Colonic mucosa (tissue), 4 donors: ENCODE measurements at places on chromosomes 16 and 17. TPM values are rescaled to one million over a fixed set of nuclear protein-coding genes. Genes with fewer than 3 reads are reported as not detected.
A peak's percentile ranks its signal among the peaks of the same experiment; 100 is the strongest.

- DNase-seq = no peak
These were observed 161.0 kb downstream of the FTO start for GRCh38 chr16:53864819-53865493.

DNA sequence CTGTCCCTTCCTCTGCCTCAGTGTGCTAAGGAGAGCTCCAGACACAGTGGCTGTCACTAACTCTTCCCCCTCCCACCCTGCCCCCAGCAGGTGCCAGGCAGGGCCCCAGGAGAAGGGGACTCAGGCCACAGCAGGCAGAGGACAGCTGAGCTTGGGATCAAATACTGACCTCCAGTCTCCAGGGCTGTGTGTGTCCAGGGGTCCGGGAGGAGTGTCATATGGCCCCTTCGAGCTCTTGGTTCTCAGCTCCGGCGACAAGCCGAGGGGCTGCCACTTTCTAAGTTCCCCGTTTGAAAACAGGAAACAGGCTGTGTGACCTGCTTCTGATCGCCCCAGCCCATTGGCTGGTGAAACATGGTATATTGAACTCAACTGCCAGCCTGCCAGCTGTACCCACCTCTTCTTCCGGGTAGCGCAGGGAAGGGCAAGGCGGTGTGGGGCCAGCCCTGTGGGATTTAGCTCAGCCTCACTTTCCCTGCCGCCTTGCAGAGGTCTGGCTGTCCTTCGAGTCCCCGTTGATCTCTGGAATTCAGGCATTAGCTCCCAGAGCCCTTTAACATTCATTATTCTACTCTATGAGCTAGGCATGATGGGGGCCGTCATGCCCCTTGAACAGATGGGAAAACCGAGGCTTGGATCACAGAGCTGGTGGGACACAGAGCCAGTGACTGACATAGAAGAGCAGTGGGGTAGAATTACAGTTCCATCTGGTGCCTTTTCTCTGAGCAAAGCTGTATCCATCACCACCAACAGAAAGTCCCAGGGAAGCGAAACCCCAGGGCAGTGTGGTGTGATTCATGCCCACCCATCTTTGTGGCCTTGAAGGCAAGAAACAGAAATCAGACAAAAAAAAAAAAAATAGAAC lies at the start of gene SNX20:
SNX20 (minus strand) TSS at position 292 of the 865 bp plus-strand sequence. CDS start 3,786 bp downstream, outside the sequence.
- peak; percentile 46 for DNase-seq

DNA sequence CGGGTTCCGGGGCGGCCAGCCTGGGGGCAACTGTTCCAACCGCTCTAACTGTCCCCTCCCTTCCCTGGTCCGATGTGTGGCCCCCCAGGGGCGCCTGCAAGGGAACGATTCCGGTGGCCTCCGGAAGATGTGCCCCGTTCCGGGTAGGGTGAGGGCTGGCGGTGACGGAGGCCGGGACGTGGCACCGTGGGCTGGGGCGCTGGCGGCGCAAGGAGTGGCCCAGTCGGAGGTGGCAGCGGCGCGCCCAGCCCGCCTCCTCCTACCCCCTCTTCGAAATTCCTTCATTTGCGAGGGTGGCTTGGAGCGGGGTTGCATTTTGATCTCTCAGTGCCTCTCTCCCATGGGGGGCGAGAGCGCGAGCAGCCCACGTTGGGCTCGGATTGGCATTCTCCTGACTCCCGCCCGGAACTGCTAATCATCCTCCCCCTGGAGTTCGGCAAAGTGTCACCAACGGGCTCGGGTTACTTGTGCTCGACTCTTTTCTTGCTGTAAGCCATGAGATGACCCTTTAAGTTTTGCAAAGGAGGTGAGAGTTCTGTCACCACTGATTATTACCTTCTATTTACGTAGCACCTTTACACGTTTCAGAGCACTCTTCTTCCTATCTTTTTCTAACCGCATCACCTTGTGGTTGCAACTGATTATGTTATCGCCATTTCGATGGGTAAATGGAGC lies 622 bp downstream of the NDEL1 start:
- peak; percentile 65 for DNase-seq

GRCh38 chr16:29231244-29231643 lies 175.3 kb downstream of the NPIPB11 start:
- no peak for DNase-seq

DNA sequence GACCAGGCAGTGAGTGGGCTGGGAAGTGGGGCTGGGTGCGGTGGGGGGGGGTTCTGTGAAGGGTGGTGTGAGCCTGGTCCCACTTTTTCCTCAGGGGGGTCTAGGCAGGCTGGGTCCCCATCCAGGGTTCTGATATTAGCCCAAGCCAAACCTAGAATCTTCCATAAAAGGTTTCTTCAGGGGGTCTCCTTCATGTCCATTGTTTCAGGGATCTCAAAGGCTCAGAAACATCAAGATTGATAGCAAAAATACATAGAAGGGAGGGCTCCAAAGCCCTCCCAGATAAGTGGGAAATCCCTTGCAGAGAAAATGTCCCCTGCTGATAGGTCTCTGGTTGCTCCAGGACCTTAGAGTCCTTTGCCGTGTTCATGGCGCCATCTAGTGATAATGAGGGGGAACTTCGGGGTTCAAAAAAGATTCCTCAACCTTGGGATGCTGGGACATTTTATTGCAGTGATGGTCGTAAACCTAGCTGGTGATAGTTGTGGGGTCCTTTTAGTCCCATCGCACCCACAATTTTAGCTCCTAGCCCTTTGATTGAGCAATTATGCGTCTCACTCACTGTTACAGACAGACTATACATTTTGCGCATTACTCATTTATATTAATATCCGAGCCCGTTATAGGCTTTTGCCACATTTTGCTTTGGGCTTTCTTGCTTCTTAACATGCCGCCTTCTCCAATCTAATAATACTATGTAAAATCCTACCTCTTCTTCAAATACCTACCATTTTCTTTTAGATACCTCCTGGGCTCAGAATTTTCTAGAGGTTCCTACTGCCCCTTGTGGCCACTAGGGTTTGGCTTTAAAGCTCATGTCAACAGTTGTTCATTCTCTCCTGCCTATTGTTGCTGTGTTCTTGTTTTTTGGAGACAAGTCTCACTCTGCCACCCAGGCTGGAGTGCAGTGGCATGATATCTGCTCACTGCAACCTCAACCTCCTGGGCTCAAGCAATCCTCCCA lies 35.1 kb downstream of the IGF2BP1 start:
- DNase-seq = peak; percentile 62

DNA sequence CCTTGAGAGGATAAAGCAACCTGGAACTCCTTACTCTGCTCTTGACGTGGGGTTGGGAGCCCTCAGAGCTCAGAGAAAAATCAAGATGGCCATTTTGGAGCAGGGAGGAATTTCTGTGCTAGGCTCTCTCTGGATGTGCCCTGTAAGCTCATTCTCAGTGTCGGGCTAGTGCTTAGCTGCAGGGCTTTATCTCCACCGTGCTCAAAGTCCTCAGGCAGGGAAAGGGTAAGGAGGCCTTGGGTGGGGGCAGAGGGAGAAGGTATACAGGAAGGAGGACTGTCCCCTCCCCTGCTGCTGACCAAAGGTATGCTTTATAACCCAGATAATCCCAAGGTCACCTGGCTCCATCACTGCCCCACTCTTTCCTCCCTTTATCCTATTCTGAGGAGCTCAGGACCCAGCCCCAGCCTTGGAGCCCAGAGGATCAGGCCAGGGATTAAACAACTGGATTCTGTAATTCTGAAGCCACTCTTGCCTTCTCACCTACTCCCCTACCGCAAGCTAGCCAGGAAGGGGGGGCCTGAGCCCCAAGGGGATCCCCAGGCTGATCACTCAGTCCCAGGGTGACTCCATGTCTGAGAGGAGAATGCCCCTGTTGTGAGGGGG lies 1.1 kb downstream of the DHRS11 start:
- peak; percentile 81 for DNase-seq

GRCh38 chr16:49854796-49855203 lies 1.1 kb downstream of the ZNF423 start:
- peak; percentile 42 for DNase-seq

- no peak for DNase-seq
These were observed 22.6 kb downstream of the NAA60 start for GRCh38 chr16:3465911-3466584.

GRCh38 chr16:58652741-58653140 lies 23.1 kb upstream of the CNOT1 start:
- no peak for DNase-seq

GRCh38 chr17:80225230-80225629 lies 5.0 kb downstream of the SLC26A11 start:
- no peak for DNase-seq

GRCh38 chr16:57224651-57225335 lies 20.3 kb upstream of the ARL2BP start:
- no peak for DNase-seq

GRCh38 chr17:58176200-58176599 lies 9.4 kb downstream of the OR4D2 start:
- DNase-seq = no peak

DNA sequence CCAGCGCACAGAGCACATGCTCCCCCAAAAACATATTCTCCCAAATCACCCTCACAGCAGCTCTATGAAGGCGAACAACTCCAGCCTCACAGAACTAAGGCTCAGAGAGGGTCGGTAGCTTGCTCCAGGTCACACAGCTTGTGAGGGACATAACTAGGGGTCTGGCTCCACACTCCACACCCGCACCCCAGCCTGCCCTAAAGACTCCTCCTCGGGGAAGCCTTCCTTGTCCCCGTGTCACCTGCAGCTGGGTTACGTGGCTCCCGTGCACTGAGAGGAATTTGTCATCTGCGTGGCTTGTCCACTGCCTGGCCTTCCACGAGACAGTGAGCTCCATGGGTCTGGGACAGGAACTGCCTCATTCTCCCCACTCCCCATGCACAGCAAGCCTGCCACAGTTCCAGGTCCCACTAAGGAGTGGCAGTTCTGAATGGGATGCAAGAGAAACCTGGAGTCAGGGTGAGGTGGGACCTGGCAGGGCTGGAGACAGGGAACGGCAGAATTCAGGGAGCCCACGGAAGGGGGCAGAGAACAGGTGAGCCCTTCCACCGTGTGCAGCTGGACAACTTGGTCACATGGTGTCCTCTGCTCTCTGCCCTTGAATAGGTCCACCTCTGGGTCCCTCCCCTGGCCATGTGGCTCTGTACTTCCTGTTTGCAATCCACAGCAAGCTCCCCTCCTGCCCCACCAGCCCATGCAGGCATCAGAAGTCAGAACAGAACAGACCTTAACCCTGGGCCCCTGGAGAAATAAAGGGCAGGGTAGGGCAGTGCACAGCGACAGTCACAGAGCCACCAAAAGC lies 27.4 kb downstream of the TNFRSF13B start:
- no peak for DNase-seq

- DNase-seq = no peak
These were observed 64.3 kb downstream of the KLHDC4 start for GRCh38 chr16:87701505-87701921.

The ADGRG3 gene
- total RNA-seq = 0.27 TPM

The CA7 gene
- 120 TPM for total RNA-seq

The PYCARD gene
- total RNA-seq = 119 TPM

The VPS4A gene
- total RNA-seq = 32.0 TPM

The HBA2 gene
- total RNA-seq = 64.9 TPM

The CRISPLD2 gene
- 10.4 TPM for total RNA-seq

The ADAMTS18 gene
- total RNA-seq = 0.05 TPM

The PRSS53 gene
- 2.6 TPM for total RNA-seq

The GDPD3 gene
- total RNA-seq = 40.4 TPM

The RMI2 gene
- 12.0 TPM for total RNA-seq

The CETP gene
- not detected for total RNA-seq

The ATMIN gene
- total RNA-seq = 26.3 TPM

The CHST4 gene
- total RNA-seq = 0.44 TPM

The DRG2 gene
- total RNA-seq = 36.9 TPM
